ENCODE measurements at places on chromosomes 7 and 10.

DNA sequence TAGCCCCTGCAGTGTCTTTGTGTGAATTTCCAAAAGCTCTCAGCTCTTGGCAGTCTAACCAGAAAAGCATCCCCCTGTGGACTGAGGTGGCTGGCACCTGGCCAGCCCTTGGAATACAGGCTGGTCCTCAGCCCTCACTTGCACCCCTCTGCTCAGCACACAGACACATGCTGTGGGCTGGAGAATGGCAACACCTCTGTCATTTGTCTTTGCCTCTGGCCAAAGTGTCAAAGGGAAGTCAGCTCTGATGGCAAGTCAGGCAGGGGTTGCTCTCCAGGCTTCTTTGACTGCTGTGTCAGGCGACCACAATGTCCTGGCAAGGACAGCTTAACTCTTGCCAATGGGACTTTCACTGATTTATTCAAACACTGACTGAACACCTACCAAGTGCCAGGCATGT, 724.8 kb downstream of the INHBA start:
- no peak for DNase-seq

GRCh38 chr10:22662733-22663330, 51.5 kb downstream of the PIP4K2A start:
- no peak for DNase-seq

DNA sequence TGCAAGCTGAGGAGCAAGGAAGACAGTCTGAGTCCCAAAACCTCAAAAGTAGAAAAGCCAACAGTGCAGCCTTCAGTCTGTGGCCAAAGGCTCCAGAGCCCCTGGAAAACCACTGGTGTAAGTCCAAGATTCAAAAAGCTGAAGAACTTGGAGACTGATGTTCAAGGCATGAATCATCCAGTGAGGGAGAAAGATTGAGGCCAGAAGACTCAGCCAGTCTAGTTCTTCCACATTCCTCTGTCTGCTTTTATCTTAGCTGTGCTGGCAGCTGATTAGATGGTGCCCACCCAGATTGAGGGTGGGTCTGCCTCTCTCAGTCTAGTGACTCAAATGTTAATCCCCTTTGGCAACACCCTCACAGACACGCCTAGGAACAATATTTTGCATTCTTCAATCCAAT, 20.1 kb upstream of the MDFIC start:
- no peak for DNase-seq

GRCh38 chr10:108037061-108037460, 872.6 kb upstream of the SORCS1 start:
- no peak for DNase-seq

DNA sequence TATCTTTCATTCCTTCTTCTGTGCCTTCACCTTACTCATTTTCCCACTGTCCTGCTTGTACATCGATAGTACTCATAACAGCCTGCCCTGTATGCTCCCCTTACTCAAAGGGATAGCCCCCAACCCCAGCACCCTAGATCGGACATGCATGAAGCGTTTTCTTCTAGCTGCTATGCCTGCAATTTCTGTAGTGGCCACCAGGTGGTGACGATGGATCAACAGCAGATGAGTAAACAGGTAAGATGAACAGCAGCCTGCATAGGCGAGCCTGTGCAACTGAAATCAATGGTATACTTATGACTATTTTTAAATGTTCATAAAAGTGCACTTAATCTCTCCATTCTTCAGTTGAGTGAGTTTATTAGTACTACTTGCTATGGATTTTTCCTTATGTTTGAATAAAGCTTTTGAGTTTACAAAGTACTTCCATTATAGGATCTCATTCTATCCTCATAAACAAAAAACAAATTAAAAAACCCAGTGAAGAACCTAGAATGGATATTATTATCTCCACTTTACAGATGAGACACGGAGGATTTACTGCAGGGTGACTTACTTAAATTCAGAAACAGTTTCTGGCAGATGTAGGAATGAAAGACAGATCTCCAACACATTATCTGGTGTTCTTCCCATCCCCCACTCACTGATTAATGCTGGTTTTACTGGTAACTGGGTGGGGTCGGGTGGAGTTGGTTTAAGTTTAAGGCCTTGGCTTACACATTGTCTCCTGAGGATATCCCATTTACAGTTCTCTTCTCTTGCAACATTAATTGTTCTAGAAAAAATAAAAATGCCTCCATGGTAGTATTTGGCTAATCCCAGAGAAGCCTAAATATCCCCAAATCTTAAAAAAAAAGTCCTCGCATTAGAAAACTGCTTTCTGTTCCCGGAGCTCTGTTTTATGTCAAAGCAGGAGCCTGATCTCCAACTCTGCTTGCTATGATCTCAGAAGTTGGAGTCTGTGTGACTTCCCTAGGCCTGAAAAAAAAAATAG, 222.1 kb downstream of the GLI3 start:
- DNase-seq = no peak

DNA sequence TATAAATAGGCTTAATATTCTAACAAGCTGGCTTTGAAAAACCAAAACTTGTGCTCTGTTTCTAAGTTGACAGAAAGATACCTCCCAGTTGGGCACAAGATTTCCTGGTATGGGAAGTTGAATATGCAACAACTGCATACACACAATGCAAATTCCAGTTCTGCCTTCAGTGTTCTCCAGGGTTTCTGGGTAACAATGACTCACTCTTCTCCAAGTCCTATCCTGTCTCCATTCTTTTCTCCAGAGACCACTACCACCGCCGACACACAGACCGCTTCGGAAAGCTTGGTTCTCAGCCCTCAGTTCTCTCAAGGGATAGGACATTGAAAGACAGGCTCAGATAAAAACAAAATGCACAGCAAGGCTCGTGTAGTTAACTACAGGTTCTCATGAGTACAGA, 12.2 kb downstream of the PDE1C start:
- DNase-seq = no peak

DNA sequence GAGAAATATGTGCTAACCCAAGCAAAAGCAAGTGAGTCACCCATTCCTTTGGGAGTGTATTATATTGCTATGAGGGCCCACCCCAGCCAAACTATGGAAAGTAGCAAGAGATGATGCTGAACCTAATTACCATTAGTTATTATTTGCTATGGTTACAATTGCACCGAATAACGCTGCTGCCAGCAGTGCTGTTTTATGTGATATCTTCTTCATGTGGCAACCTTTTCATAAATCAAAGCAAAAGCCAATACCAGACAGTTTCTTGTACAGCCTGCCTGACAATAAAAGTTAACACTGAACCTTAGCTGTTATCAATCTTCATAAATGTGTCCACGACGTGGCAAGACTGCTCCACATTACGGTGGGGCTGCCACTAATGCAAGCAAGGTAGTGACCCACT, 241.7 kb upstream of the PLXNA4 start:
- DNase-seq = no peak

DNA sequence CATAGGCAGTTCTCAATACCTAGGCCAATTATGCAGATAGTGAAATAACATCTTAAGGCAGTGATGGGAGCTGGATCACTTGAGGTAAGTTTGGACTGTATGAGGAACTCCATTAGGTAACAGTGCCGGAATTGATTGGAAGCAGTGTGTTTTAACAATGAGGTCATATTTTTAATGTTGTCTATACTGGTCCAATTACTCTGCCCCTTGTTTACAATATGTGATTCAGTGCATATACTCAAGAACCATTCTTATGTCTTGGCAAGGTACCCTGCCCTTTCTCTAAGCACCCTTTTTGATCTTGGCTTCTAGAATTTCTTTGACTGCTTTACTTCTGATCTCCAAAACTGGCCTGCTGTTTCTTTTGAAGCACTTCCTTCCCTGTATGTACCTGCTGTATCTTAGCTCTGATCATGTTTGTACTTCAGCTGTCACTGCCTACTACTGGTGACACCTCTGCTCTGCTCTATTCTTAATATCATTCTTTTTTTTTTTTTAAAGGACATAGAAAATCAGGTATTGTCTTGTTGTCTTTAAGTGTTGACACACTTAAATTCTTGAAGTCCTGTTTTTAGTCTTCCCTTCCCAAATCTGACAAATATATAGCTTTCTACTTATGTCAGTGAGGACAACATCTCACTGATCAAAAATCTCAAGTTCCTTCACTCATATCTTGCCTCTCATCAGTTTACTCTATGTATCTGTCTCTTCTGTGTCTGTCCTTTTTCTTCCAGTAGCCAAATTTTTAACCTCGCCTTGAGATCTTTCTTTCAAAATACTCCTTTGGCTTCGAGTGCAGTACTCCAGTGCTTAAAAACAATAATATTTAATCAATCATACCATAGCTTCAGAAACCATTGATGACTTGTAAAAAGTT, 46.4 kb upstream of the RPA3 start:
- DNase-seq = peak; percentile 48

DNA sequence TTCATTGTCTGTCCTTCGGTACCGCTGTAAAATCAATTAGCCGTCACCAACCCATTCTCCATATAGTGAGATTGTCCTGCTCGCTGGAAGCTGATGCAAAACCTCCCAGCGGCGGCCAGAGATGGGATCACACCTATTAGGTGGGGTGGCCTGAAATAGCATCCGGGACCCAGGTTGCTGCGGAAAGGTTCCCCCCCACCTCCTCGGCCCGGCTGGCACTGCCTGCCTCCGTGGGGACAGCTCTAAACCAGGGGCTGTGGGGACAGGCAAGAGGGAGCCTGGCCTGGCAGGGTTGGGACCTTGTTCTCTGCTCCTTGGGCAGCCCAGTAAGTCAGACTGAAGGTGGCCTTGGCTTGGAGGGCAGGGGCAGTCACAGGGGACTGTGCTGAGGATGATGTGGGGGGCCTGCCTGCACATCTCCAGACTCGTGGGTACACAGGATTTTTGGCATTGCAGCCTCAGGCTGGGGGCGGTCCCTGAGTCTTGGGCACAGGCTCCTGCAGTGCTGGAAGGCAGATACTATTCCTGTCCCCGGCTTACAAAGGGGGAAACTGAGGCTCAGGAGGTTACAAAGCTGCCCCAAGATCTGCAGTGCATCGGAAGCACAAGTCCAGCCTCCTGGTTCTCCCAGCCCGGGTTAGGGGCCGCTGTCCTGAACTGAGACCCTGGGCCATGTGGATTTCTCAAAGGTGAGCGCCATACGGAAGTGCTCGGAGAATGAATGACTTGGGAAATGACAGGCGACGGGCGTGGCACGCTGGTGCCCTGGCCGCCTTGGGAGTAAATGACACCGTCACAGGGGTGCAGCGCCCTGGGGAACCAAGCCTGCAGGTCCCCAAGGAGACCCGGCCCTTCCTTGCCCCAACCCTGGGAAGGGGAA, 65.6 kb downstream of the UNCX start:
- no peak for DNase-seq

DNA sequence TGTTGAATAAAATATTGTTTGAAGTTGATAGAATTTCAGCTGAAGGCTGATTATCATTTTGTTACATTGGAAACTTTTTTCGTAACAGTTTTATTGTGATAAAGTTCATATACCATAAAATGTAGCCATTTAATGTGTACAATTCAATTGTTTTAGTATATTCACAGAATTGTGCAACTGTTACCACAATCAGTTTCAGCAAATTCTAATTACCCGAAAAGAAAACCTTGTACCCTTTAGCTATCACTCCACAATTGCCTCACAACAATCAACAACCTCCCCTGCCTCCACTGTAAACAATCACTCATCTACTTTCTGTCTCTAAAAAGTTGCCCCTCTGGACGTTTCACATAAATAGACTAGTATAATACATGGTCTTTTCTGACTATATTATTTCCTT, 179.7 kb upstream of the BET1 start:
- DNase-seq = no peak

- DNase-seq = no peak
These were observed 142.8 kb upstream of the SEMA3A start for GRCh38 chr7:84337429-84337828.

- peak; percentile 33 for DNase-seq
These were observed at the start of gene MNX1 for GRCh38 chr7:157010588-157011332. TSS of gene MNX1 (minus strand) at chr7:157010663. CDS start at chr7:157010350, 313 bp downstream.

DNA sequence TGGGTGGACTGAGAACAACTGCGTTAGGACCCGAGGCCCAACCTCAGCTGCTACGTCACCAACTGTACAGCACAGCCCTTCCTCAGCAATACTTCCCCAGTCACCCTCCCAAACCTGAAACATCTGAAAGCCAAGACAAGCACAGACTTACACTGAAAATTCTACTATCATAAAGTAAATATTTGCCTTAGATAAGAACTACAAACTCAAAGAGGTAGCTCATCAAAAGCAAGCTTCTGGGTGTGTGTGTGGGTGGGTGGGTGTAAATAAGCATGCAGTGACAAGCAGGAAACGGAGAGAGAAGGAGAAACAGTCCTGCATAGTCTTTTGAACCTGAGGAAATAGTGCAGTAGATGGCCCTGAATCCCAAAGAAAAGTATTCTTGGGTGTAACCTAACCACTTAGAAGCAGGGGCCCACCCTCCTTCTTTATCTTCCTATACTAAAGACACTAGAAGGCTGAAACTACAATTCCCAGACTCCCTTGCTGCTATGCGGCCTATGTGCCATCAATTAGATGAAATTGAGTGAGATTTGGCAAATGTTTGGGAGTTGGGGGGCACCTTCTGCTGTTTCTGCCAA, 18.7 kb downstream of the SLC25A13 start:
- no peak for DNase-seq

GRCh38 chr7:92020636-92021035, 80.0 kb downstream of the AKAP9 start:
- no peak for DNase-seq

GRCh38 chr7:94174956-94175355, 170.8 kb upstream of the BET1 start:
- DNase-seq = no peak

GRCh38 chr7:92645114-92646061, 55.2 kb upstream of the FAM133B start:
- DNase-seq = no peak

GRCh38 chr10:60921633-60922032, 22.4 kb downstream of the RHOBTB1 start:
- no peak for DNase-seq

- no peak for DNase-seq
These were observed 33.4 kb upstream of the VWDE start for GRCh38 chr7:12436896-12437535.

DNA sequence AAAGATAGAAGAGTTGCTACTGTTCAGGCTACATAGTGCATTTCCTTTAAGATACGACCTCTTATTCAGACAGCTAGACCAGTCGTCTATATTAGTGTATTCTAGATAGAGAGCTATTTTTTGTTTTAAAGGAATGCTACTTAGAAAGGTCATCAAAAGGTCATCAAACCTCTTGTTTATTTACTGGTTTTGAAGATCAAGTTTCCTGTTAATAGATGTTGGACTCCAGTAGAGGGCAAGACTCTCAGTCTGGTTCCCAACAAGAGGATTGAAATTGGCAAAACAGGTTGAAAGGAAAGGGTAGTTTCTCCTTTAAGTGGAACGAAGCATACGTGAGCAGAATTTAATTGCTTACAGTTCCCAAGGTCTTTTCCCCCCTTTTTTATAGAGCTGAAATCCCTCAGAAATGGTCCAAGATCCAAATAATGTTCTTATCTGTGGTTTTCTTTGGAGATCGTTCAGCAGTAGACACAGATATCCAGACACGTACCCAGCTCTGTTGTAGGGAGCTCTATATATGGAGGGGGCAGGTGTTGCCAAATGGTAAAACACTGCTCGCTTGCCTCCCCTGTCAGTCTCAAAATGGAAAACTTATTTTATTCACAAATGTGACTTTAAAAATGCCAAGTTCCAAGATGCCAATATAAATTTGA, 37.2 kb downstream of the BAMBI start:
- DNase-seq = no peak
